ENCODE measurements at places on chromosomes 1 and 21. TPM values are rescaled to one million over a fixed set of nuclear protein-coding genes. Genes with fewer than 3 reads are reported as not detected.

DNA sequence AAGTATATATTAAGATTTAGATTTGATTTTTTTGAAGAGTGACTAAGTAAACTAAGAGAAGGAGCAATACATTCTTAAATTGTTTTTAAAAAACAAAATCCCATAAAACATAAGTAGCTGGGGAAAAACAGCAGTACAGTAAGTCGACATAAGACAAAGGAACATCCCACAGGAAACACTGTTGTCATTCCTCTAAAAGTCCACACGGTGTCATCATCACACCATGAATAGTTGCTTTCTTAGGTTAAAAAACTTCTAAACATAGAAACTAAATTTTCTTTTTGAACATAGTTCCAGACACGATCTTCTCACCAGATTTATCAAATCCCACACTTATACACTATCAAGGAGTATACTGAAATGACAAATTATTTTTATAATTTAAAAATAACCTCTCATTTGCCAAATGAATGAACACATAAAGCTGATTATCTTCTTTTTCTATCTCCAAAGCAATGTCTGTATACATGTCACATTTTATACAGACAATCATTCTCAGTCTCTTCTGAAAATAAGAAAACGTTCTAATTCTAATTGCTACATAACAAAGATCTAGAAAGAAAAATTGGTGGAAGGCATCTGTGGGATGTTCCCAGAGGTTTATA, 15.8 kb downstream of the ODF2L start:
- peak; percentile 73 for DNase-seq
- no peaks in the 10 kb centered on the region for H3K27me3 ChIP-seq
- no peak overlapping the region for H3K27ac ChIP-seq
- H3K36me3 ChIP-seq, result peaks cover 27% of the 10 kb centered on the region
- H3K4me1 ChIP-seq, result no peaks in the 10 kb centered on the region

DNA sequence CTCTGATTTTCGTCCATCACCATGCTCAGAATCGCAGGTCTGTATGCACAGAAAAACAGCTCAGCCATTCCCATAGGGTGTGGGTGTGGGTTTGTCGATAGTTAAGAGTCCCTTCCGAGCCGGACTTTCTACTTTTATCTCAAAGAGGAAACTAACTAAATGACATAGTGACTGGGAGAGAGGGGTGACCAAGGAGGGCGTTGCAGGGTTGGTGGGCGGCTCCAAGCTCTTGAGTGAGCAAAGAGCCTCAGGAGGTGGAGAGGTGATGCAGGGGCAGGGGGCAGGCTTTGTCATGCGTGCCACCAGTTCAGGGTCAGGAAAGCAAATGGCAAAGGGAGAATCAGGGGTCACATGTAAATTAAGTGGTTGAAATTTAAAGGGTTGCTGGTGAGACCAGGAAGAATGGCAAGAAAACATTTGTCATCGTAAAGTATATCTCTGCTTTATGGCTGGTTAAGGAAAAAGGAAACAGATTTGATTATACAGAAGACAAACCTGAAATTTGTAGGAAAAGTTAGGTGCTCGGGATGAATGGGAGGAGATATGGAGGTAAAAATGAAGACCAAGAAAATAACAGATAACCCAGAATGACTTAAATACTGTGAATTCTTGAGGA, 249.0 kb downstream of the SETD4 start:
- no peak overlapping the region for H3K27ac ChIP-seq
- H3K4me3 ChIP-seq, result no peak overlapping the region
- H3K27me3 ChIP-seq, result no peaks in the 10 kb centered on the region
- DNase-seq, result no peak
- no peaks in the 10 kb centered on the region for H3K4me1 ChIP-seq

DNA sequence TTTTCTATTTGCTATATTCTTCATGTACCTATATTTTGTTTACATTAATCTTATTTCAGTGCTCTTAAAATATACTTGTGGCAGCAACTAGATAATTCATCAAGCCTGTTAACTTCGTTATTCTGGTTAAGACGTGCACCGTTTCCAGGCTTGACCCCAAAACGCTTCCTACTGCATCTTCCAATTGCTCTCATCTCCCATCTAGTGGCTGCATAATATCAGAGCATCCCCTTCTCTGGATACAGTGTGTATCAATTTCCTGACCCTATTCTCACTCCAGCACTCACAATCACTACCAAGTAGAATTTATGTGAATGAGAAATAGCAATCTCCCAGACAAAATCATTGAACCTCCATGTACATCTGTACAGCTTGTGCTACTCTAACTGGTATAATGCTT, 1280.3 kb upstream of the B3GALT2 start:
- H3K4me1 ChIP-seq, result no peaks in the 10 kb centered on the region
- H3K36me3 ChIP-seq, result no peaks in the 10 kb centered on the region
- H3K27me3 ChIP-seq, result no peaks in the 10 kb centered on the region
- no peak for DNase-seq

DNA sequence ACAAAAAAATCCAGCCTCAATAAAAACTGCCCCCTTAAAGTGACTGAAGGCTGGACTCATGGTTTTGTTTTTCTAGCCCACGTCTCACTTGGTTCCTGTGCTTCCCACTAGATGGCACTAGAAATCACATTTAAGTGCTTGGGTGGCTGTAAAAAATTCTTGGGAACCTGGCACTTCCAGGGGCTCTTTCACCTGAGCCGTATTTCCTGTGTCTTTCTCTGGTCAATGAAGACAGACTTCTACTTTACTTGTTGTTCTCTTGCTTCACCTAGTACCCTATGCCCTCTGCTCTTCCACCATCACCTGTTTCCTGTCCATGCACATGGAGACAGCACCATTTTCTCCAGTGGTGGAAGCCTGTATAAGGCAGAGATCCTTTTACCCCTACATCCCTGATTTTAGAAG, 20.0 kb downstream of the METTL13 start:
- H3K4me3 ChIP-seq, result no peak overlapping the region
- H3K27me3 ChIP-seq, result no peaks in the 10 kb centered on the region
- H3K36me3 ChIP-seq, result peaks cover 5% of the 10 kb centered on the region
- peak overlapping the region; percentile 40 for H3K27ac ChIP-seq
- peak; percentile 36 for DNase-seq

DNA sequence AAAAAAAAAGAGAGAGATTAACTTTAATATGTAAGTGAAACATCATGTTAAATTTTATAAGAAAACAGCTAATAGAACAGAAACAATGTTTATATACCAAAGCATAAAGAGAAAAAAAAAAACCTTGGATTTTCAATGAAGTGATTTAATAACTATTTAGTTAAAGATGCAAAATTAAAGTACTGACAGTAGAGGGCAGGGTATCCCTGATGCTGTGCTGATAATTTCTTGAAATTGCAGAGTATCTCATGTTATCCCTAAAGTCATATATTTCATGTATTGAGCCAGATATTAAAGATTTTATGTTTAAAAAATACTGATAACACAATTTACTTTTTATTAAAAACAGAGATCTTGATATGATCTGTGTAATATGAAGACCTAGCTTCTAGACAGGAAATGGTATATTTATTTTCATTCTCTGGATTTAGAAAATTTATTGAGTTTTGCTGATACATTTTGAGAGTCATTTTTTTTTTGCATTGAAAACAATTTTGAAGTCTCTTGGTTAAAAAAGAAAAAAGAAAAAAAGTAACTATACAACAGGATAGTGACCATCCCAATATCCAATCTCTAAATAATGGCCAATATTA, 273.2 kb downstream of the USP25 start:
- no peak overlapping the region for H3K27ac ChIP-seq
- no peak overlapping the region for H3K4me3 ChIP-seq
- no peaks in the 10 kb centered on the region for H3K36me3 ChIP-seq
- H3K27me3 ChIP-seq, result no peaks in the 10 kb centered on the region
- DNase-seq, result no peak

GRCh38 chr1:78104322-78104721, 58.6 kb downstream of the GIPC2 start:
- no peak for DNase-seq
- no peak overlapping the region for H3K4me3 ChIP-seq
- H3K27me3 ChIP-seq, result no peaks in the 10 kb centered on the region
- no peaks in the 10 kb centered on the region for H3K36me3 ChIP-seq

TDRD5 gene
- total RNA-seq, result 2.4 TPM

NFASC gene
- total RNA-seq, result 16.9 TPM

C2CD4D gene
- 1.2 TPM for total RNA-seq

FCGR3B gene
- not detected for total RNA-seq

ARHGEF16 gene
- total RNA-seq, result 10.1 TPM

SLC25A34 gene
- 0.64 TPM for total RNA-seq

CDA gene
- 0.62 TPM for total RNA-seq

UBE2U gene
- total RNA-seq, result not detected
